ENCODE measurements at places on chromosomes 12 and 14.

GRCh38 chr14:77989441-77989991 lies 180.7 kb upstream of the NRXN3 start:
- DNase-seq = no peak

DNA sequence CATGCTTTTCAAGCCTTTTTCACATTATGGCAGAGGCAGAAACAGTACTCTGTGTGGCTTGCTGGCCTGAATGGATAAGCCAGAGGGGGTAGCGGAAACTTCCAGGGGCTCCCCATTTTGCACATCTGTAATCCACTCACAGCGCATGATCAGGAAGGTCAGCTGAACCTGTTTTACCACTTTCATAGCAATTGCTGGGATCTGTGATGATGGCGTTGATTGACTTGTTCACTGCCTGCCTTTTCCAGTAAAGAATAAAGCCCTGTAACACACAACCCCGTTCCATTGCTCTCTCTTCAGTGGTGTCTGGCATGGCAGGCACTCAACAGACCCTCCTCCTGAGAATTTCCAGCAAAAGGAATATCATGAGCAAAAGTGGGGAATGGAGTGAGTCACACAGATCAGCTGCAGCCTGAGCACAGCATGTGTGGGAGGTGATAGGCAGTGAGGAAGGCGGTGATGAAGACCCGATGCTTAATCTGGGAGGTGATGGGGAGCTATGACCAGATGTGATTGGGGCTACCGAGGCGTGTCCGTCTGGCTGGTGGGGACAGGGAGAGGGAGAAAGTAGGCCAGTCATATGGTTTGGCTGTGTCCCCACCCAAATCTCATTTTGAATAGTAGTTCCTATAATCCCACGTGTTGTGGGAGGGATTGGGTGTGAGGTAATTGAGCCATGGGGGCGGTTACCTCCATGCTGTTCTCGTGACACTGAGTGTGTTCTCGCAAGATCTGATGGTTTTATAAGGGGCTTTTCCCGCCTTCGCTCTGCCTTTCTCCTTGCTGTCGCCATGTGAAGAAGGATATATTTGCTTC lies 44.7 kb upstream of the CHST11 start:
- DNase-seq = no peak

DNA sequence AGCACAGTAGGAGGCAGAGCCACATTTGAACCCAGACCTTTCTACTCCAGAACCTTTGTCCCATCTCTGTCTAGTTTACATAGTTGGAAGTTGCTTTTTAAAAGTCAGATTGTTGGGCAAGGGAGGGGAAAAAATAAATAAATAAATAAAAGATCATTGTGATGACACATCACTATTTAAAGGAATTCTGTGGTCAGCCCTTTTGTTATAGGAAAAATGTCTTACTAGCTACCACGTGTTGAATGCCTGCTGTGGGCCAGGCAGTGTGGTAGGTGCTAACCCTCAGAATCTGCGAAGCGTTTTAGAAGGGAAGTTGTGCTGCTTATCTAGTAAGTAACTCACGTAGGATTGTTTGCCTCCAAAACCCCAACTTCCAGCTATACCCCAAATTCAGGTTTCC lies 62.3 kb downstream of the BHLHE41 start:
- DNase-seq = no peak

- peak; percentile 41 for DNase-seq
Observed at GRCh38 chr12:40446385-40446784, 221.6 kb downstream of the LRRK2 start.

DNA sequence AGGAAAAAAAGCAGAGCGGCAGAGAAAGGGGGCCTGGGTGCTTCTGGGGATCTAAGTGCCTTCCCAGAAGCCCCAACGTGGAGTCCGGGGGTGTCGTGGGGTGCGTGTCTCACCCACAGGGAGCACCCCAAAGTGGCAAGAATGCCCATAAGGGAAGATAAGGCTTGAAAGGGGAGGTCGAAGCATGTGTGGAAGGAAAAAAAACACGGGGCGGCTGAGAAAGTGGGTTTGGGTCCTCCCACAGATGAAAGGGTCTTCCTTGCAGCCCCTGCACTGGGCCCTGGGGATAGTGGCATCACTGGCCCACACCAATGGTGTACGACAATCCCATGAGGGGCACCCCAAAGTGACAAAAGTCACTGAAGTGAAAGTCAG lies 275.5 kb downstream of the ALG10 start:
- no peak for DNase-seq

DNA sequence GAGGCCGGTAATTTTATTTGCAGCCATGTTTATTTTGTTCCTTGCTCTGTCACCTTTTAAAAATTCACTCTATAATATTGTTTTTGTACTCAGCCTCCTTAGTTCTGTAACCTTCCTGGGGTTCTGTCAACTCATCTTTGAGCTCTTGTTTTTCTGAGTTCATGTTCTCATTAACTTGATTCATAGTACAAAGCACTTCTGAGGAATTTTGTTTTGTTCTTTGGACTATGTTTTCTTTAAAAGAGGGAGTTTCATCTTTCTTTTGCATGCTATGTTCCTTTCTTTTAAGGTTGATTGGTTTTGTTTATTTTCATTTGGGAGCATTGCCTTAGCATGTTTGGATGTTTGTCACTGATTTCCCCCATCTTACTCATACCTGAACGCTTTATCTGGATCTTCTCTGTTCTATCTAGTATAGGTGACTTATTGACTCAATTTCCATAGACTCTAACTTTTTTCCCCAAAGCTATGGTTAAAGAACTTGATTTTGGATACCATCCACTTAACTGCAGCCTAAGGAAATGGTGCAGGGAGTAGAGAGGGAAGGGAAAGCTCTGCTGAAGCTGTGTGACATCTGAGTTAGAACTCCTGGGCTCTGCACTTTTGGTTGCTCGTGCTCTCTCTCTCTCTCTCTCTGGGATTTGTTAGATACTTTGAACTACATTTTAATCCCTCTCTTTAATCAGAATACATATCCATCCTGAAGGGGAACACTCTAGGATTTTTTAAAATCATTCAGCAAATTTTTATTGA lies 268.5 kb downstream of the PAWR start:
- no peak for DNase-seq

DNA sequence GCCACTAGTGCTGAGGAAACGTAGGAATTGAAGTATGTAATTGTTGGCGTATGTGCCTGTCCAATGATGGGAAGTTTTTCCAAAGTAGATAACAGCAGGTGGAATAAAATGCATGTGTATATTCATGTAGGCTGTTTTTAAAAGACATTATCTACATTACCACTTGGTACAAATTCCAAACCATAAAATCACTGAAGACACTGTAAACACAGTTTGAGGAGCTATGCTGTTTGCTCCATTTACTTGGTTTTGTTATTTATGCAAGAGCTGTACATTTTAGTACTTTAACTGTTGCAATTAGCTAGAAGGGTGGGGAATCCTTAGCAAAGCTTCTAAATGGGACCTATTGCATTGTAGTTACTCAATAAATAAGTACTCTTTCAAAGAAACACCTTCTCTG lies 274.5 kb upstream of the DIO2 start:
- no peak for DNase-seq

- DNase-seq = no peak
Observed at GRCh38 chr14:91613459-91614112, 103.5 kb upstream of the PPP4R3A start.

GRCh38 chr14:89748004-89748403 lies 206.5 kb downstream of the EFCAB11 start:
- DNase-seq = no peak

DNA sequence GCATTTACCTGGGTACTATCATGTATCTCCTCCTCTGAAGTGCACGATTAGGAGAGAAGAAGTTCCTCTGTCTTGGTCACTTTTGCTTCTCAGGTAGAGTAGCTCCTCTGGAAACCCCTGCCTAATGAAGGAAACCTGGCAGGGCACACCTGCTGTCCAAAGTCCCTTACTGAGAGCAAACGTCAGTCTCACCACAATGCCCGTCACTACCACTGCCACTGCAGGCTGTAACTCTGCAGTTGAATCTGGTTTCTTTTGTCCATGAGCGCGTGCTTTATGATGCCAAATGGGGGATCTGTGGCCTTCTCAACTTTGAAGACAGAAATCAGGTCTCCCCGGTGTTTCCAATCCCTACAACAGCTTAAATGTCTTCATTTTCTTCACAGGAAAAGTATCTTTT lies 1068.6 kb downstream of the BCL11B start:
- no peak for DNase-seq

GRCh38 chr14:72443256-72443655 lies 450.6 kb downstream of the DPF3 start:
- no peak for DNase-seq

GRCh38 chr14:56000846-56001245 lies 117.4 kb upstream of the PELI2 start:
- DNase-seq = no peak

DNA sequence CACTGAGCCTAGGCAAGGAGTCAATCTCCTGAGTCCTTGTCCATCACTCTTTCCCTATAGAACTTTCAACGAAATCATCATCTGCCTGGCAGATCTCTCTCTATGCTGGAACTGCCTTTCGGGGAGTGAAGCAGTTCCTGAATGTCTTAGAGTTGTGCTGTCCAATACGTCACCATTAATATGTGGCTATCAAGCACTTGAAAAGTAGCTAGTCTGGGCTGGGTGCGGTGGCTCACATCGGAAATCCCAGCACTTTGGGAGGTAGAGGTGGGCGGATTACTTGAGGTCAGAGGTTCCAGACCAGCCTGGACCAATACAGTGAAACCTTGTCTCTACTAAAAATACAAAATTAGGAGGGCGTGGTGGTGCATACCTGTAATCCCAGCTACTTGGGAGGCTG lies 35.1 kb downstream of the NRDE2 start:
- DNase-seq = no peak

- DNase-seq = no peak
Observed at GRCh38 chr14:92542766-92543554, 29.4 kb downstream of the RIN3 start.

GRCh38 chr14:106395456-106396050 lies 869.2 kb downstream of the TMEM121 start:
- DNase-seq = no peak

DNA sequence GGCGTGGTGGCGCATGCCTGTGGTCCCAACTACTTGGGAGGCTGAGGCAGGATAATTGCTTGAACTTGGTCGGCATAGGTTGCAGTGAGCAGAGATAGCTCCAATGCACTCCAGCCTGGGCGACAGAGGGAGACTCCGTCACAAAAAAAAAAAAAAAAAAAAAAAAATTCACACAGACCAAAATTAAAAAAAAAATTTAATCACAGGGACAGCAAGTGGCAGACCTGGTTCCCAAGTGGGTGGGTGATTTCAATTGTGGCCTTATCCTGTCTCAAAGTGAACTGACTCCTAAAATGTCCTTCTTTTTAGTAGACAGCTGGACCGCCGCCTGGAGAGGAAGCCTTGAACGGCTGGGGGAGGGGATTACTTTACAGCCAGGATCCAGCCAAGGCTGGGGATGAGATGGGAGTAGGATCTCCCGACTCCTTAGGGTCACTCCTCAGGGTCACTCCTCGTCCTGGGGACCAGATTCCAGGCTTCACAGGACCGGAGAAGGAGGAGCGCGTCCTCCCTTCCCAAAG lies 1.5 kb upstream of the KCNH3 start:
- DNase-seq = no peak

DNA sequence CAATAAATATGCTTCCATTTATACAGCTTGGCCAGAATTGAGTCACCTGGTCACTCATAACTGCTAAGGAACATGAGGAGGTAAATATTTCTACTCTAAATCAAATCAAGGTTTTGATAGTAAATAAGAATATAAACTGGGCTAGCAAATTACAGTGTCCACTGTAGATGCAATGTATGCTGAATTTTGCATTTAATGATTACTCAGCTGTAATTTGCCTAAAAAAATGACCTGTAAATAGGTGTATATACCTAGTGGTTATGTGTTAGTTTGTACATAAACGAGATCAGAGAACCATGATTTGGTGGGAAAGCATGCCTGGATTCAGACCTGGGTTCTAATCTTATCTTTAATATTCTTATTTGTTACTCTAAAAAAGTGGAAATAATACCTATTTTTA lies 76.6 kb upstream of the CNTN1 start:
- no peak for DNase-seq

- no peak for DNase-seq
Observed at GRCh38 chr14:83184531-83184930, 1650.9 kb upstream of the SEL1L start.

DNA sequence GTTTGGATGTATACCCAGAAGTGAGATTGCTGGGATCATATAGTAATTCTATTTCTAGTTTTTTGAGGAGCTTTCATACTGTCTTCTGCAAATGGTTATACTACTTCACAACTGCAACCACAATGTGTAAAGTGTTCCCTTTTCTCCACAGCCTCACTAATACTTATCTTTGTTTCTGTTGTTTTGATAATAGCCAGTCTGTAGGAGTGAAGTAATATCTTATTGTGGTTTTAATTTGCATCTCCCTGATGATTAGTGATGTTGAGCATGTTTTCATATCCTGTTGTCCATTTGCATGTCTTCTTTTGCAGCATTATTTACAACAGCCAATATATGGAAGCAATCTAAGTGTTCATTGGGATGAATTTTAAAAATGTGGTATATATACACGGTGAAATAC lies 29.9 kb downstream of the GABARAPL1 start:
- no peak for DNase-seq

DNA sequence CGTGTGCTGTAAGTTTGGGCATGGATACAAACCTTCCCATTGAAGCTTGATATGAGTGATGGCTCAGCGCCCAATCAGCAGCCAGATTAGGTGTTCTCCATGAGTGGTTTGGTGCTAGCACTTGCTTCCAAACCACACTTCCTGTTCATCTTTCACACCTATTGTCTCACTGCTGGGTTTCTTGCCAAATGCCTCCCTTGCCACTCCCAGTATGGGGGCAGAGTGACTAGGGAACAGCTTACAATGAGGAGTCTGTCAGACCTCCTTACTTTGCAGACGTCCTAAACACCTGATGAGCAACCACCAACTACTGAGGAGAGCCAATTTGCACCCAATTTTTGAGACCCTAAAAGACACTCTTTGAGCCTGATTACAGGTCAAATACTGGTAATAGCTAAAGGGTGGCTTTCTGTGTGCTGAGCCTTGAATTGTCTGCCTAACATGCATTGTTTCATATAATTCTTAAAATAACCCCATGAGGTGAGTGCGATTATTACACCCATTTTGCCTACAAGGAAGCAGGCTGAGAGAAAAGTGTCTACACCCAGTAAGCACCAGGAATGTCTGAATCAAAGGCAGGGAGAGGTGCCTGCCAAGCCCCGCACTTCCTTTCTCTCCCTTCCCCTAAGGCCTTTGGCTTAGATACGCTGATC lies 48.4 kb upstream of the FOS start:
- DNase-seq = peak; percentile 56

DNA sequence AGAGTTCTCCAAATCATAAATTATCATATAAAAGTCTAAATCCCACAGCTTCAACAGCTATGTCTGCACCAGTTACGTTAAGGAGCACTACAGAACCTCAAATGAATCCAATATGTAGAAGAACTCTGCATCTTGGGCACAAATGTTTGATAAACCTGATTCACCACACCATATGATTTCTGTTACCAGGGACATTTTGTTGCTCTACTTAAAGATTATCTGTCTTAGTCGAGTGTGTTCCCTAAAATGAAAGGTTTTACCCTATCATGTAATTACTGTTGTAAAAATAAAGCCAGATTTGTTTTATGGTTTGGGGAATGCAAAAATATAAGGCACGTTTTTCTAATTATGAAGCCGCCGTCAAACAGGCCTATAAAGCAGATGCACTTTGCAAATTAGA lies 363.1 kb downstream of the EGLN3 start:
- no peak for DNase-seq

- no peak for DNase-seq
Observed at GRCh38 chr12:115160271-115161128, 476.5 kb upstream of the TBX3 start.

- DNase-seq = no peak
Observed at GRCh38 chr14:100041271-100041670, 24.0 kb upstream of the EVL start.

- DNase-seq = no peak
Observed at GRCh38 chr14:99181241-99181640, 90.8 kb downstream of the BCL11B start.

Measured in iPS-NIHi11 (cell line).